ENCODE measurements at places on chromosomes 11 and 22.

DNA sequence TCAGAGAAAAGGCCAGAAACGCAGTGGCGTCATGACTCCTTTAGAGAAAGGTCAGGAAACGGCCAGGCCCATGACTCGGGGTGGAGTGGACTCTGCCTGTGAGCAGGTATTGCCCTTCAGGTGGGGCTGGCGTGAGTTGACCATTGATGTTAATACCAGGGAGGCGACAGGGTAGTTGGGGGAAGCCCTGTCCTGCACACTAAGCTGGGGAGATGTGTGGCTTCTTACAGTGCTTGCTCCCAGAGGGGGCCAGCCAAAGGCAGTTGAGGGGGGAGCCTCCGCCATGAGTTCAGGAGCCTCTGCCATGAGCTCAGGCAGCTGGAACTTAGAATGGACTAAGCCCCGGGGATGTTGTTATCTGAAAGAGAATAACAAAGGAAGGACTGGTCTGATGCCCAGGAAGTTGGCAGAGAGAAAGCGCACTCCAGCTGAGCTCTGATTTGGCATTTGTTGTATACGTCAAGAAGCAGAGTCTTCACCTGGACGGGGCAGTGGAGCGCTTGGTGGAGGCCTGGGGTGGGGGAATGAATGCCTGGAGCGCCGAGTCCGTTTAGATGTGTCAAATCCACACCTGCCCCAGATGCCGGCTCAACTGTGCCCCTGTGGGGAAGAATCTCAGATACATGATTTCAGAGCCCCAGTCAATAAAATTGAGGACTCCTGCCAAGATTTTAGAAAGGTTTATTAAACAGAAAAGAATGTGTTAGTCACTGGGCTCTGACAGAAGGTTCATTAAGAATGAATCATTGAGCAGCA is 222.5 kb downstream of the TBC1D22A start:
- no peak for DNase-seq

DNA sequence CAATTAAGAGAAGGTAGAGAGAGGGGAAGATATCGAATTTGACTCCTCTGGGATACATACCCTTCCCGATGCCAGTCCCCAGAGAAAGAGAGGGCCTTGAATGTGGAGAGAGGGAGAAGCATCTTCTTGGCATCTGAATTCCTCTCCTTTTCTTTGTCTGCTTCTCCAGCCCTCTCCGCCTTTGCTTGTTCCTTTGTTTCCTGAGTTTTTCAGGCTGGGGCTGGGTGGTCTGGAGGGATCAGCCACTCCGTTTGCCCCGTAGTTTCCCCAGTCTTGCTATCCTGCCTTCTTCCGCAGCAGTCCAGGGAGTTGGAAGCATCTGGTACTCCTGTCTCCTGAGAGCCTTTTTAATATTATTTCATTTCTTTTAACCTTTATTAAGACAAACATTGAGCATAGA is 107.1 kb upstream of the CADM1 start:
- no peak for DNase-seq

DNA sequence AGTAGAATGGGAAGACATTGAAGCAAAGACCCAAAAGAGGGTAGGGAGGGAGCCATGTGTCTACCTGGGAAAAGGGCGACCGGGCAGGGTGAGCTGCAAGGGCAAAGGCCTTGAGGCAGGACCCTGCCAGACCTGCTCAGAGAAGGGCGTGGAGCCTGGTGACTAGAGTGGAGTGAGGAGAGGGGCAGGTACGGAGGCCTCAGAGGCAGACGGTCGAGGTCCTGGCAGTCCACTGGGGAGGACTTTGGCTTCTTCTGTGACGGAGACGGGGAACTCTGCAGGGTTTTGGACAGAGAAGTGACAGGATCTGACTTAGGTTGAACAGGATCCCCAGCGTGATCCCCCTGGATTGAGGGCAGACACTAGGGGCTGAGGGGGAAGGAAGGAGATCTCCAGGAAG is 12.9 kb downstream of the RIBC2 start:
- no peak for DNase-seq

DNA sequence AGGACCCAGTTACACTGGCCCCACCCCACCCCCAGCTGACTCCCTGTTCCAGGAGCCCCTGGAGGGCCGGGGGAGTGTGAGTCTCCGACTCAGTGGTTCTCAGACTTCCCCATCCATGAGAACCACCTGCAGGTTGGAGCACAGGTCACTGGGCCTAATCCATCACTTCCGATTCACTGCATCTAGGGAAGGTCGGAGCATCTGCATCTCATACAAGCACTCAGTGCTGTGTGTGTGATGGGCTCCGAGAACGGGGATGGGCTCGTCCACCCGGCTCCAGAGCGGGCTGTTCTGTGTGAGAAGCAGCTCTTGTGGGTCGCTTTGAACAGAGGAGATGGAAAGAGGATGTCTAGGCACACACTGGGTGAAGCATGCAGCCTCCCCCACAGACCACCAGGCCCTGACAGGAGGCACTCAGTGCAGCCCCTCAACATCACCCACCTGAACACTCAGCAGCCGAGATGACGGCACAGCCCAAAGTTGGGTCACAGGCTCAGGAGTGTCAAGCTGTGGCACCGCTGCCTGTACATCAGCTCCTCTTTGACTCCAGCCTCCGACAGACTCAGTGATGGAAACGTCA is 541.4 kb downstream of the BRD1 start:
- DNase-seq, result no peak

- no peak for DNase-seq
Observed at GRCh38 chr11:31968461-31969358, 122.2 kb upstream of the RCN1 start.

DNA sequence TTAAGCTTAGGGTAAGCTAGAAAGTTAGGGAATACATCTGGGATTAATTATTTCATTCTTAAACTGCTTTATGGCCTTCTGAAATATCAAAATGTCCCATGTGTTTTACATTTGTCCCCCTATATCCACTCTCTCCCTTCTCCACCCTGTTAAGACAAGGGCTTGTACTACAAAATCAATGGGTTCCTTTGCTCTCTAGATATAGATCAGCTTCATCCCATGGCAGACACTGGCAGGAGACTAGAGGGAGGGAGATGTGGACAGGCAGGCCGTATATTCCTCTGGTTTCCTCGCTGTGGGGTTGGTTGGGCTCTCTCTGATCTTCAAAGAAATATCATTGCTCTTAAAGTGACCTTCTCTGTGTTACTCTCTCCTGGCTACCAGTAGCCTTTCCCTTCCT is 1281.0 kb downstream of the LRRC4C start:
- no peak for DNase-seq

GRCh38 chr11:35390737-35391682 is 28.3 kb downstream of the SLC1A2 start:
- DNase-seq, result no peak

GRCh38 chr11:85316967-85317366 is 310.2 kb downstream of the DLG2 start:
- DNase-seq, result peak; percentile 41
